ENCODE measurements at places on chromosomes 13 and 19. TPM values are rescaled to one million over a fixed set of nuclear protein-coding genes. Genes with fewer than 3 reads are reported as not detected.

- DNase-seq, result no peak
Measured at GRCh38 chr13:110151462-110151861, 155.5 kb downstream of the COL4A1 start.

DNA sequence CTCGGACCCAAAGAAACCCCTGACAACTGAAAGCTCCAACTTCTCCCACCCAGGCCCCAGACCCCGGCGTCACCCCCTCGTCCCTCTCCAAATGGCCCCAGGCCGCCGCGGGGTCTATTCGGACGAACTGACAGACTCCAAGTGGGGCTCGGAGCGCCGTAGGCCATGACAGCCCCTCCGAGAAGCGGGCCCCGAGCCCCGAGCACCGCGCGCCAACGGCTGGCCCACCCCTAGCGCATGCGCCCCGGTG lies 360 bp downstream of the DDX39A start:
- DNase-seq, result peak; percentile 94

DNA sequence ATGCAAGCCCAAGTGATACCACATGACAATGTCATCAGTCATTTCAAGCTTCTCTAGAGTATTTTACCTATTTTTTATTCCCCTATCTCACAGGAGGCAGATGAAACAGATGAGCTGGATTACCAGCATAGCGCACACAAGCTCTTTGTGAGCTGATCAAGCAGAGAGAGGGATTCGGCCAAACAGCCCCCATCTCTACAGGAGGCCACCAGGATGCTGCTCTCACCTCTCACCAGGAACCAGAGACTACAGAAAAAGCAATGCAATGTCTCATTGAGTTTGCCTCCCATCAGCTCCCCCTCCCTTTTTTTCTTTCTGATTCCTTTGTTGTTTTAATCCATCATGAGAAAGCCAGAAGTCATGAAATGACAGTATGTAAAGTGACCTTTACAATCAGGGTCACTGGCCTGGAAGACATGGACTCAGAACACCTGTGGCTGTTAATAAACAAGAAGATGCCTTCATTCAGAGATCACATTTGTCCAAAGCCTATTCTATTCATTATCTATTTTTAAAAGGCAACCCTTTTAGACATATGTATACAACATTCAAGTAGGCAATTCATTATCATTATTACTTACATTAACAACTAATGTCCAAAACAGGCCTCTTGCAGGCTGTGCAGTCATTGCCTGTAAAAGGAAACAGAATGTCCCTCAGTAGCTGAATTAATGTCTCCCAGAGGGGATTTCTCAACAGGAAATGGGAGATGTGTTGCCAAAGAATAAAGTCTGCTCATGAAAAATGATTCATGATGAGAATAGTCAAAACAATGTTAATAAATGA lies 656.6 kb downstream of the TBC1D4 start:
- DNase-seq, result no peak

GRCh38 chr19:50478901-50479715 lies 2.5 kb upstream of the GARIN5A start:
- no peak for DNase-seq

- DNase-seq, result no peak
Measured at GRCh38 chr19:3752492-3752891, 9.0 kb downstream of the APBA3 start.

DNA sequence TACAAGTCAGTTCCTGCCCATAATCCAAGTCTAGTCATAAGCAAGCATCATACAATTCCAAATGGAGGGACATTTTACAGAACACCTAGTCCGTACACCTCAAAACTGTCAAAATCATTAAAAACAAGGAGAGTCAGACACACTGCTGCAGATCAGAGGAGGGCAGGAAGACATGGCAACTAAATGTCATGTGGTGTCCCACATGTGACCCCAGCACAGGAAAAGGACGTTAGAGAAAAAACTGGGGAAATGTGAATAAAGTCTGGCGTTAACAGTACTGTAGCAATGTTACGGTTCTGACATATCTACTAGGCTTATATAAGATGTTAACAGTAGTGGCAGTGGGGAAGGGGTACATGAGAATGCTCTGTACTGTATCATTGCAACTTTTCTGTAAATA lies 2.3 kb downstream of the ZSCAN5A start:
- DNase-seq, result no peak

- DNase-seq, result no peak
Measured at GRCh38 chr13:38444904-38445303, 95.3 kb downstream of the UFM1 start.

DNA sequence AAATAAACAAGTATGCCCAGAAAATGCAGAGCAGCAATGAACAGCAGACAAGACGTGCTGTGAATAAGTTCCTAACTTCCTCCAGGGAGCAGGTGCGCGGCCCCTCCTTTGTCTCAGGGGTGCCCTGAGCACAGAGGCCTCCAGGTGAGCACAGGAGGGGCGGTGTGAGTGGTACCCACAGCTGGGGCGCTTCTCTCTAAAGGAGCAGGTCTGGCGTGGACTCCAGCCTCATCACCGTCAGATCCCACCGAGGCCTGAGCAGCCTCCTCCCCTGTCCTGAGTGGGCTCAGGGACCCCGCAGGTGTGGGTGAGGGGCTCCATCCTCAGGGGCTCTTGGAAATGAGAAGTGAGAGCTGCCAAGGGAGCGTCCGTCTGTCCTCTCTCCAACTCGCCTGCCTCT lies 3.2 kb downstream of the LILRA5 start:
- DNase-seq, result no peak

DNA sequence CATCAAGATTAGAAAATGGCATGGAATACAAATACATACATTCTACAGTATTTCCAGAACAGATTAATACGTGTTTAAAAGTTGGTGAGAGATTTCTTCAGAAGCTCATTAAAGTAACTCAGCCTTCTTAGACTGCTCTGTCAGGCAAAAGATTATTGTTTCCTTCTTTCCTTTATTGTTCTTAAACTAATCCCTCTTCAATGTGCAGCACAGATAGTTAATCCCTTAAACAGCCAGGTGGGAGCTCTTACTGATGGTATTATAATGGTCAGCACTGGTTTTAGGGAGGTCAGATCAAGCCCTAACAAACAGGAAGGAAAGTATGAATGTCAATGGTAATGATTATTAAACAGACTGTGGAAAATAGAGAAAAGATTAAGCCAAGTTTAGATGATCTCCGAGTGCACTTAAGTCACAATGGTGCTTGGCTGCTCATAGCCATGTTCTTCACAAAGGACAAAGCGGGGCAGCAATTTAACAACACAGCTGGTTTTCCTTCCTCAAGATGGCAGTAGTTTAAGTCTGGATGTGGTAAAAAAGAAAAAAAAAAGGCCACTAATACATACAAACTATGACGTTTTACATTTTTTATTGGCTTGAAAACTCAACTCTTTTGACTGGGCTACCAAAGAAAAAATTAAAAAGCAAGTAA lies 992.6 kb downstream of the PCDH9 start:
- DNase-seq, result no peak

DNA sequence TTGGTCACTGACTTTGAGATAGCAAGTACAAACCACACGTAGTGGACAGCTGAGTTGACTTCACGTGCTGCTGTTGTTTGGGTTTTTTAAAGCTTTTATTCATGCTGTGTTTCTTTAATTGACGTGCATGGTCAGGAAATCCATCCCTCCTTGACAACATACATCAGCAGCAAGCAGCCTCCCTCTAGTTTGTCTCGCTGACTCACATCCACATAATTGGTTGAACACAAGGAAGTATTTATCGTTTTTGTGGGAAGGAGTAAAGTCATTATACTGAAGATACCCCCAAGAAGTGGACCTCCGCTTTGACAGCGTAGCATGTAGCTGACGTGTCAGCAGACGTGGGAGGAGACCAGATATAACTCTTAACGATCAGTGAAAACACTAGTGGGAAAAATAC lies 355.8 kb downstream of the MYO16 start:
- DNase-seq, result no peak

DNA sequence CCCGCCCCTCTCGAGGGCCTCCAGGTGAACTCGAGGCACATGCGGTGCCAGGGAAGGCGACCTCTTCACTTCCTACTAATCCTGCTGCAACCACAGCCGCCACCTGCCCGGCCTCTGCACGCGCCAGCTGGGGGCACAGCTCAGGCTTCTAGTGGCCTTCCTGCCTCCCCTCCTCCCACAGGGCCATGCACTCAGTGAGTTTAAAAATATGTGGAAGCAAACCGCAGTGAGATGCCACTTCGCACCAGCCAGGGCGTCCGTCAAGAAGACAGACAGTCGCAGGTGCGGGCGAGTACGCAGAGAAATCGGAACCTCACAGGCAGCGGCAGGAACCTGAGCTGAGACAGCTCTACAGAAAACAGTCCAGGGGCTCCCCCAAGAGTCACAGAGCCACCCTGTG lies 10.4 kb downstream of the LMNB2 start:
- peak; percentile 63 for DNase-seq

DNA sequence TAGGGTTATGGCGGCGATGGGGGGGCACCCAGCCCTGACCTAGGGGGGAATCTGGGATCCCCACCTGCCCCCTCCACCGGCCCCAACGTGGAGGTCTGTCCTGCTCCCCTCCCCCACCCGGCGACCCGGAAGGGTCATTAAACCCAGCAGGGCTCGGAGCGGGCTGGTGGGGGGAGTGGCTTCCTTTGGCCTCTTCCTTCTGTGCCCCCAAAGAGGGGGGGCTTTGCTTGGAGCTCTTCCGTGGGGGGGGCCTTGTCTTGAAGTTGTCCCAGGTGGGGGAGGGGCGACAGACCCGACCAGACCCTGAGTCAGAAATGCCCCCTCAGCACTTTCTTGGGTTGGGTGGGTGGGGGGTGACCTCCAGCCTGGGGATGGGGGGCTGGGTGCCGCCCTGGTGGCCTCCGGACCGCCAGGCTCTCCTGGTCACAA lies 1.5 kb downstream of the ARID3A start:
- DNase-seq, result peak; percentile 90

DNA sequence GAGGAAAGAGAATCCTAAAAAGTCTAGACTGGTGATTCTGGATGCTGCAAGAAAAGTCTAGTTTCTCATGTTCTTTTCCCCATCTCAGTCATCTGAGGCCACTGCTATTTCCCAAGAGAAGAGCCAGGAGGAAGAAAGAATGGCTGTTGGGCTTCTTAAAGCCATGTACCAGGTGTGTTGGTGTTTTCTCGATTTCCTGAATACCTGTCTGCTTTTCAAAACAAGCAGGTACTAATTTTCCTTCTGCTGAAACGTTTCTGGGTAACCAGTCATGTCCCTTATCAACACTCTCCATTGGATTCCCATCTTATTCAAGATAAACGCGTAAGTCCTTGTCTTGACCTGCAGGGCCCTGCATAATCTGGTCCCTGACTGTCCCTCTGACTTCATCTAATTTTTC lies 1.1 kb downstream of the ZNF570 start:
- DNase-seq, result no peak

DNA sequence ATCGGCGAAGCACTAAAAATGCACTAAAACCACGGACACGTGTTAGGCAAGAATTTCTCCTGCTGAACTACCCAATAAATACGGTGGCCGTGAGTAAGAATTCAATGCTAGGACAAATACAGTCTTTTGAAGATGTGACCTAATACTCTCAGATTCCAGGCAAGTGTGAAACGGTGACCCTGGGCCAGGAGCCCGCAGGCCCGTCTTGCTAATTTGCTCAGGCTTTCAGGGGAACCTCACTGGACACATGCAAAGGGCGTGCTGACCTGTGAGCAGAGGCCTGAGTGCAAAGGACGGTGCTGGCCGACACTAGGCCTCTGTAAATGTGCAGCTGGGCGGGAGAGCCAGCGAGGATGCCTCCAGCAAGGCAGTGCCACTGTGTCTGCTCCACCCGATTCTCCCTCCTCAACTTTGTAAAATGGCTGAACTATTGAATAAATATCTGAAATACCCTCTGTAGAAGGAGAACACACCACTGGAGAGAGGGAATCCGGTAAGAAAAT lies 70.1 kb downstream of the STK24 start:
- DNase-seq, result no peak

GRCh38 chr19:35565016-35565856 lies 1.8 kb upstream of the ATP4A start:
- DNase-seq, result no peak

GRCh38 chr13:99215184-99215830 lies 14.7 kb downstream of the UBAC2 start:
- DNase-seq, result no peak

DNA sequence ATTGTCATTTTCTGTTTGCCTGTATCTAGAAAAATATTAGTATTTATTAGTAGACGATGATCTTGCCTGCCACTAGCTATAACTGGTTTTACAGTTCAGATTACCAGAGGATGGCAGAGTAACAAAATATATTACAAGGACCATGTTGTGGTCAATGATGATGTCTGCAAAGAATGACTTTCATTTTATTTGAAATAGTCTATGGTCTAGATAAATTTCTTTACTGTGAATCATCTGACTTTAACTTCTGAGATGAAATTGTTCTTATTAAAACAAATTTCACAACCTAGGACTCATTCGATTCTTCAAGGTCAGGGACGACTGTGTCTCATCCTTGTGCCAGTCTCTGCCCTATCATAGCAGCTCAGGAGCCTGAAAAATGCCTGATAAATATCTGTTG lies 637.8 kb upstream of the KLF12 start:
- DNase-seq, result no peak

DNA sequence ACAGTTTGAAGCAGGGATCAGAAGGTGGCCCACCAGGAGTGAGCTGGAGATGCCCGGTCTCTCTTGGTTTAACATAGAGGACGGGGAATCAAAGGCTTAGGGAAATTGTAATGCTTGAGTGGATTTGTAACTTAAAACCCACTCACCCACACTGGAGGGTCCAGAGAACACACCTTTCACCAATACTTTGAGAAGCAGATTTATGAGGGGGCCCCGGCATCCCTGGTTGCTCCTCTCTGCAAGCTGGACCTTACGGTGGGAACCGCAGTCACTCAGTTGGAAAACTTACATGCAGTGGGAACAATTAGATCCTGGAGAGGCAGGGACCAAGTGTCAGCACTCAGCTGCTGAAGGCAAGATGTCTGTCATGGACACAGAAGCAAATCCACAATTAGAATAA lies 20.5 kb downstream of the PPP5C start:
- peak; percentile 81 for DNase-seq

FEM1A gene
- total RNA-seq, result 11.3 TPM

NCCRP1 gene
- total RNA-seq, result 0.60 TPM

EXOC3L2 gene
- total RNA-seq, result 19.0 TPM

SMIM44 gene
- not detected for total RNA-seq

ETV2 gene
- 0.38 TPM for total RNA-seq

BRSK1 gene
- 6.5 TPM for total RNA-seq

NEK5 gene
- 1.2 TPM for total RNA-seq

ZNF813 gene
- 5.1 TPM for total RNA-seq

ATXN8OS gene
- total RNA-seq, result not detected

CD209 gene
- 11.7 TPM for total RNA-seq

All from kidney (tissue), 22 donors.